ENCODE measurements at places on chromosomes 16 and 17. TPM values are rescaled to one million over a fixed set of nuclear protein-coding genes. Genes with fewer than 3 reads are reported as not detected.

Gene UTS2R
- polyA plus RNA-seq: 0.75 TPM

Gene JMJD8
- 75.1 TPM for polyA plus RNA-seq

Gene BRICD5
- 6.6 TPM for polyA plus RNA-seq

Gene SNX20
- 0.54 TPM for polyA plus RNA-seq

Gene FBXW10B
- 2.1 TPM for polyA plus RNA-seq

Gene USP43
- polyA plus RNA-seq: 8.9 TPM

Gene TBC1D3E
- not detected for polyA plus RNA-seq

Gene GRAPL
- 5.7 TPM for polyA plus RNA-seq

DNA sequence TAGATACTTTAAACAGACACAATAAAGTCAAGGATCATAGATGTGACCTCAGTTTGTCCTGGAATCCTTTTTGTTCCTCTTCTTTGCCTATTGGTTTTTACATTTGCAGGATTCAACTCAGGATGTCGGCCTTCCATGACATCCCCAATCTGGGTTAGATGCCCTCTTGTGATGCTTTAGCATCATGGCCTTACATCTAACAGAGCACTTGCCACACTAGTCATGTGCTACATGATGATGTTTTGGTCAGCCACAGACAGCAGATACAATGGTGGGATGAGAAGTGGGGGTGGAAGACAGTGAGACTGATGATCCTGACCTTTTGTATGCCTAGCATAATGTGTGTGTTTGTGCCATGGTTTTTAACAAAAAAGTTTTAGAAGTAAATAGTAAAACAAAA, 1.8 kb upstream of the SYNRG start:
- no peak for DNase-seq

- DNase-seq: no peak
Measured at GRCh38 chr17:77264617-77265230, 124.0 kb downstream of the SEC14L1 start.

DNA sequence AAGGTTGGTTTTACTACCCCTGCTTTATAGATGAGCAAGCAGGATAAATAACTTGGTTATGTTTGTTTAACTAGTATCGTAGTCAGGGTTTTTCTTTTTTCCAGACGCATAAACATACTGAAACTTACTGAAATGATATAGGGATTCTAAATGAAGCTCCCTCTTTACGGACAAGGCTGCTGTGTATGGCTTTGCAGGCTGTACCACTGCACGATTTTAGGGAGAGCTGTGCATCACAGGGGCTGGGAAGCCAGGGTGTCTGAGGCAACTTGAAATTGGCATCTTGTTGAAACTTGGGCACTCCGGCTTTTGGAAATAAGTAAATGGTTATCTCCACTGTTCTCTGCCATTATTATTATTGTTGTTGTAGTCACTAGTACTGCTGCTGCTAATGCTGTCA, 218.1 kb upstream of the CDH8 start:
- no peak for DNase-seq

DNA sequence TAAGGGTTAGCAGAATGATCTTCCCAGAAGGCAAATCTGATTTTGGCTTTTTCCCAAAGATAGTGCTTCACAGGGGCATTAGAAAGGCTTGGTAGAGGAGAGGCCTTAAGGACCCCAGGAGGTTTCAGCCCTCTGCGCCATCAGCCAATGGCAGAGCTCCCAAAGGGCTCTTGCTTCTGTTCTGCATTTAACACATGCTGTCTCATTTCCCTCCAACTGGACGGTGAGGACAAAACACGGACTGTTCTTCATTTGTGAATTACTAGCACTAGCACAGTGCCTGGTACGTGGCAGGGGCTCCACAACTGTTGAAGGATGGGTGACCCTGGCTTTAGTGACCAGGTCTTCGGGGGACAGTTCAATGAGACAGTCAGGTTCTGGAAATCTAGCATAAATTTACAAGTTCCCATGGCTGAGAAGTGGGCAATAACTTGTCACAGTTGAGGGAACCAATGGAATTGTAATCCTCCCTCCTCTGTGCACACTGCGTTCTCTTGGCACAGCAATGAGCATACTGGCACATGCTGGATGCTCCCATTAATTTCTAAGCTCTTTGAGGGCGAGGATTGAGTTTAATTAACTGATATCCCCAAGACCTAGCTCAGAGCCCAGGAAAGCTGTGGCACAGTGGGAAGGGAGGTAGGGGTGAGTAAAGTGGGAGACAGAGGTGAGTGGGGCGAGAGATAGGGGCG, 45.4 kb downstream of the COG7 start:
- DNase-seq: no peak

DNA sequence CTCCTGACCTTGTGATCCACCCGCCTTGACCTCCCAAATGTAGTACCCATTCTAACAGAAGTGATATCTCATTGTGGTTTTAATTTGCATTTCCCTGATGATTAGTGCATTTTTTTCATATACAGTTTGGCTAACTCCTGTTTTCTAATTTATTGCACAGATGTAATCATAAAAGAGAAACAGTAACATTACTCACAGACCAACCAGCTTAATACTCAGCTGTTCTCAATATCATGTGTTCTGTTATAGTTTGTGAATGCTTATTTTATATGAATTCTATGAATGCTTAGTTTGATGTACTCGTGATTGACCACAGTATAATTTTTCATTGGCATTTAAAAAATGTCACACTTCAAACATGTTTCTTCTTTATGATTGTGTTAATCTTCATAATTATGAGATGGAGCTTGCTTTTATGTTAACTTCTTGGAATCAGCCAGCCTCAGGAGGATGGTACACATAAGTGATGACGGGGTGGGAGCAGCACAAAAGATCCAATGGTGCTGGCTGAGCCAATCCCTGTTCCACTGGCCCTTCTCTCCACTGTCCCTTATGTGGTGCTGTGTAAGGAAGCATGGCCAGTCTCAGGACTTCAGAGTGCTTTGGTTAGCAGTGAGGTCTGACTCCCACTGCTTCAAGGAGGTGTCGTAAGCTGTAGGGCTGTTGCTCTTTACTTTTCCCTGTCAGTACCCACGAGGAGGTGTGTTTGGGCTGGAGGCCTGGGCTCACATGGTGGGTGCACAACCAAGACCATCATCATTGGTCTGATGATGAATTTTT, 191.0 kb downstream of the SPECC1 start:
- no peak for DNase-seq

GRCh38 chr16:84633622-84634021, 14.7 kb upstream of the KLHL36 start:
- DNase-seq: no peak

DNA sequence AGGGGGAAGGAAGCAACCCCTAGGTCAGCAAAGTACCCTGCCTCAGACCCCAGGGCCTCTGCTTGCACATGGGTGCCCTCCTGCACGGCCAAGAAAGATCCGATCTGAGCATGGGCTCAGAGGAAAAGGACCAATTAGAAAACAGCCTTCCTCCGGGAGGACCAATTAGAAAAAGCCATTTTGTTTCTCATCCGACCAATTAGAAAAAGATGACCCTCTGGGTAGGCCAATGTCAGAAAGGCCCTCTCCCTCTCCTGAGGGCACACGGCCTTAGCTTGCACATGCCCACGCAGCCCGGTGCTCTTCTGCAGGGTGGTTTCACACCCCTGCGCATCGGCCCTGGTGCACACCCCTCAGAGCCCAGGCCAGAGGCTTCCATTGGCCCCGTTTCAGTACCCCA, 5.1 kb upstream of the CISD3 start:
- no peak for DNase-seq

DNA sequence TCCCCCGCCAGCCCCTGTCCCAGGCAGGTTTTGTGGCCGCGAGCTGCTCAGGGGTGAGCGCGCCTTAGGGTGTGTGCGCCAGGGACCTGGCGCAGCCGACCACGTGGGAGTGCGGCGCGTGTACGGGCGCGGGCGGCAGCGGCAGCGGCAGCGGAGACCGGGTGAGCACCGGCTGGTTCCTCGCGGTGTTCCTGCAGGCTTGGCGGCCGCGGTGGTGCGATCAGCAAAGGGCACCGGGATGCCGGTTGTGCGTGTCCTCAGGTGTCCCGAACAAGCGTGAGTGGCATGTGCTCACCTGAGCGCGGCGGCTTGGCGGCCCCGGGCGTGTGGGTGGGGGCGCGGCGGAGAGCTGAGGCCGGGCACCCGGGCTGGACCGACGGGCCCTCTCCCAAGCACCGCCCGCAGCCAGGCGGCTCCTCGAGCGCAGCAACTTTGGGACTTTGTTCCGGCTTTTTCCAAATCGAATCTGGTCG, 381 bp upstream of the HSD11B2 start:
- peak; percentile 24 for DNase-seq

GRCh38 chr16:67115639-67116038, 5.9 kb downstream of the PHAF1 start:
- DNase-seq: no peak

DNA sequence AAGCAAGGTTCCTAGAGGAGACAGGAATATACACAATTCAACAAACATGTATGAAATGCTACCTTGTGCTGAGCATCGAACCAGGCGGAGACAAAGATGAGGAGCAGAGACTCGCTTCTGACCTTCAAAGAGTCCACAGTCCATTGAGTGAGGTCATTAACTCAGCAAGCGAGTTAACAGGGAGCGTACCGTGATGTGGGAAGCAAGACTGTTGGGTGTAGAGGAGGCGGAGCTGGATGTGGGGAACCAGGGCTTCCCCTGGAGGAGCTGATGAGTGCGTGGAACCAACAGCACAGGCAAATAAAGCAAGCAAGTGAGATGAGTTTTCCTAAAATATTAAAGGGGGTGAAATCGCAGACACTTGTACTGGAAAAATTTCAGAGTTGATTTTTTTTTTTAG, 65.0 kb downstream of the NXN start:
- DNase-seq: no peak

DNA sequence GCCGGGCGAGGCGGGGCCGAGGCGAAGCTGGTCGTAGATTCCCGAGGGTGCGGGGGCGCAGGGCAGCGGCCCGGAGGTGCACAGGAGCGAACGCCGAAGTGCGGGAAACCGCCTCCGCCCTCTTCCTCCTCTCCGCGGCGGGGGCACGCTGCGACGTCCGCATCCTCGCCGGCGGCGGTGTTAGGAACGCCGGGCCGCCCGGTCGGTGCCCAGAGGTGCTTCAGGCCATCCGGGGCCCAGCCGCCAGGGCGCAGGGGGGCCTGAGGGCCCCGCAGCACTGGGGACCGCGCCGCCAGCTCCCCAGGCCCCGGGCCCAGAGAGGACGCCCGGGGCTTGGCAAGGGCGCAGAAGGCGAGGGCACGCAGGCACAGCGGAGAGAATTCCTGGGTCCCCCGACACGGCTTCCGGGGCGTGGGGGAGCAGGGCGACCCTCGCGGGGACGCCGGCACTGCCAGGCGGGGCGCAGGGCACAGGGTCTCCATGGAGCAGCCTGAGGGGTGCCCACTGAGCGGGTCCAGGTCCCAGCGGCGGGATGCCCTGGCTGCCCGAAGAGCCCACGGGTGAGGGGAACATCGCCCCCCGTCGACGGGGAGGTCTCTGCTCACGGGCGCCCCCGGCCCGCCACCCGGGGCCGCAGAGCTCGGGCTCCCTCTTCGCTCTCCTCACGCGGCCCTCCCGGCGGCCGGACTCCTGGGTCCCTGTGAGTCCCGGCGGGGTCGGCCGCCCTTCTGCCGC, 576 bp downstream of the EPOP start:
- no peak for DNase-seq

DNA sequence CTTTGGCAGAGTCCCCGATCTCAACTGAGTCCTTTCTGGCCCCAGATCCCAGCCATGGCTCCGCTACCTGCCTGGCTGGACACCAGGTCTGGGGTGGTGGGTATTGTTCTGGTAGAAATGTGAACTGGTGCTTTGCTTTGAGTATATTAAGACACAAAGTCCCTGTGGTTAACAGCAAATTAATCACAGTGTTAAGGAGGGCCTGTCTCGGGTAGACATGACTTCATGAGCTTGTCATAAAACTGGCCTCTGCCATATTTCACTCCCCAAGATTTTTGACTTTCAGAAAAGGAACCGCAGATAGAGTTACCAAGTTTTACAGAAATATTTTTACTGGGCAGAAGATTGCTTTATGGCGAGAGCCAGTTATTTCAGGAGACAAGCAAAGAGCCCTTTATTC, 19.5 kb downstream of the NKD1 start:
- DNase-seq: no peak

- DNase-seq: no peak
Measured at GRCh38 chr16:11016993-11017392, 72.6 kb downstream of the CLEC16A start.

- no peak for DNase-seq
Measured at GRCh38 chr16:47136099-47136842, 7.5 kb downstream of the NETO2 start.

- DNase-seq: no peak
Measured at GRCh38 chr16:86614699-86615098, 36.4 kb downstream of the FOXL1 start.

- DNase-seq: no peak
Measured at GRCh38 chr16:11877374-11877773, 26.0 kb upstream of the RSL1D1 start.

DNA sequence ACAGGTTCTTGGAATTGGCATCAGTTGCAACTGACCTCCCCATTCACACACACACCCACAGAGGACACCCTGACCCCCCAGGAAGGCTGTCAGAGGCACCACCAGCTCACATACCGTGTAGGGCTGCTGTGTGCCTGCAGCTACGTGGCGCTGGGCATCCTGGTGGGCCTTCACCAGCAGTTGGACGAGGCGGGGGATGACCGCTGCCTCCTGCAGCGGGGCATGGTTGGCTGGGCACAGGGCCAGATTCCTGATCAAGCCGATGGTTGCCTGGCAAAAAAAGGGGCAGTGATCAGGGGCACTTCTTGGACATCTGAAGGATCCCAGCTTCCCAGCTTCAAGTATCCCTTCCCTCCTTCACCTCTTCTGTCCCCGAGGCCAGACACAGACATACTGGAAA, 24.2 kb upstream of the HAP1 start:
- no peak for DNase-seq
